ENCODE measurements at places on chromosomes 4 and X.

DNA sequence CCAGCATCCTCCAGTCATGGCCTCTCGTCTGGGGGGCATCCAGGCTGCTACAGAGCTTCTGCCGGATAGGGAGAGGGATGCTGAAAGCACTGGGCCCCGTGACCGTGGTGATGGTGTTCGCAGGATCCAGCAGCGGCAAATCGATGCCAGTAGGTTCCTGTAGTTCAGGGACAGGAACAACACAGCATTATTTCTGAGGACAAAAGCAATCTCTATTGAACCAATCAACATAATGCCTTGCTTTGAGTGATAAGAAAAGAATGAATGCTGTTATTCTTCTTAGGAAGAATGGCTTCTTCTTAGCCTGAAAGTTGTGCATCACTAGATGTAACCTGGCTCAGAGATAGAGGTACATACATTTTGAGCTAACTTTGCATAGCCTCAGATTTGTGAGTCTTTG is 378.6 kb downstream of the UNC5C start:
- no peak for DNase-seq

DNA sequence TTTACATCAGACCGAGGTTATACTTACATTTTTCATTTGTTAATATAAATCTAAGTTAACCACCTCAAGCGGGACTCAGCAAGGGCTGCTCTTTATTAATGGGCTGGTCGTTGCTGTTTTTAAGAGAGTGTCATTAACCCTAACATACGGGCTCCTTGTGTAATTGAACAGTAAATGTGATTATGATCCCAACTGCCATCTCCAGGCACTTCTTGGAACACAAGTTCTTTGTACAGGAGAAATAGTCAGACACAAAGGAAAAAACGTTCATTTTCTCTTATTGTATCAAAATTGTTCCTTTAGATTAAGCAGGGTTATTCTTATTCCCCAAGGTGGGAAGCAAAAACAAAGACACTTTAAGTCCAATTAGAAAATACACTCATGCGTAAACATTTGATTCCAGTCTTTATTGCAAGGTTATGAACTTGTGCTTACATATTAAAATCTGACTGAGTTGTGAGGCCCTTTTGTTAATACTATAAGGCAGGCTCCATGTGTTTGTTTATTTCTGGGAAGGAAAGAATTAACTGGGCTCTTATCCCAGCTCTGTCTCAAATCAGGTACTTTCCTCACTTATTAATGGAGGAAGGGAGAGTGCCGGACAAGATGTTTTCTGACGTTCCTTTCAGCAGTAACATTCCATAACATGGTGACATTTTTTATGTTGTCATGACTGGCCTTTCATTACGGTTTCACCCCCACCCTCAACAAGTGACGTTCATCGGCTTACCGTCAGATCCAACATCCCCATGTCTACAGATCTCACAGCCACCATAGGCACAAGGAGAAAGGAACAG is 95.9 kb downstream of the RASL11B start:
- no peak for DNase-seq

GRCh38 chr4:156252358-156252921 is 298.8 kb upstream of the CTSO start:
- DNase-seq = no peak

- DNase-seq = no peak
These were observed 106.3 kb upstream of the BOD1L1 start for GRCh38 chr4:13733817-13734216.

DNA sequence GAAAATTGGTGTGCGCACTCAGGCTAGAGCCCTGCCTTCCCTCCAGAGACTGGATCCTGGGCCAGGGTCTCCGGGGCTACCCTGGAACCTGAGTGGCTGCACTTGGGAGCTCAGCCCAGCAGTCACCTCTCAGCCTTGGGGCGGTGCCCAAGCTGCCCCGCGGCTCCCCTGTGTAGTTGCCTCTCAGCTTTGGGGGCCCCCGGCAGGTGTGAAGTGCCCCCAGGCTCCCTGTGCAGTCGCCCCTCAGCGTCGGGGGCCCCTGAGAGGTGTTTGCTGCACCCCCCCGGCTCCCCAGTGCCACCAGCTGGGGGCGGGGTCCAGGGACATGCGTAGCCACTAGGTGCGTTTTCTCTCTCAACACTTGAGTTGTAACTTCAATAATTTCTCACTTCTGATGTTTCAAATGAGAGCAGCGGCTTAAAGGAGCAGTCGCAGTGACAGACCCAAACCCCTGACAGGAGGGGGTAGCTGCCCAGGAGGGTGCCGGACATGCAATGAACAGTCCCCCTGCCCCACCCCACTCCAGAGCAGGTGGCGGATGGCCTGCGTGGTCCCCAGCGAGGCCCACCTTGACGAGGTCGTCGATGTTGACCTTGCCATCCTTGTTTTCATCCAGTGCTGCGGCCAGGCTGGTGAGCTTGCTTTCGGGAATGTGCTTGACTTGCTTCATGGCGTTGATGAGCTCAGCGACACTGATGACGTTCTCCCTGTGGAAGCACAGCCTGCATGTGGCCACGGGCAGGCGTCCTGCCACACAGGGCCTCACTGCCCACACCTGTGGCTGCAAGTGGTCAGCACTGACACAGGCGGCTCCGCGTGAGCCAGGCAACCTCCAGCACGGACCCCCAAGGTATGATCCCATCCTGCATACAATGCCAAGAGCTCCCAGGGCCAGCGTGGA is 22.3 kb downstream of the FGFR3 start:
- DNase-seq = no peak

- DNase-seq = no peak
These were observed 435.4 kb upstream of the TENM3 start for GRCh38 chr4:181807771-181808170.

DNA sequence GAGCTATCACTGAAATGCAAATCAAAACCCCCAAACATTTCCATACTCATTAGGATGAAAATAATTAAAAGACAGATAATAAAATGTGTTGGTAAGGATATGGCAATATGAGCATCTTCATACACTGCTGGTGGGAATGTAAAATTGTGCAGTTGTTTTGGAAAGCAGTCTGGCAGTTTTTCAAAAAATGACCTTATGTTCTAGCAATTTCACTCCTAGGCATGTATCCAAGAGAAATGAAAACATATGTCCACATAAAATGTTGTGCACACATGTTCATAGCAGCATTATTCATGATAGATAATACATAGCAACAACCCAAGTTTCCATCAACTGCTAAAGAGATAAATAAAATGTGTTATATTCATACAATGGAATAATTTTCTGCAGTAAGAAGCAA is 14.8 kb upstream of the GPRASP2 start:
- DNase-seq = no peak

GRCh38 chr4:169438057-169438480 is 167.3 kb upstream of the SH3RF1 start:
- DNase-seq = no peak

DNA sequence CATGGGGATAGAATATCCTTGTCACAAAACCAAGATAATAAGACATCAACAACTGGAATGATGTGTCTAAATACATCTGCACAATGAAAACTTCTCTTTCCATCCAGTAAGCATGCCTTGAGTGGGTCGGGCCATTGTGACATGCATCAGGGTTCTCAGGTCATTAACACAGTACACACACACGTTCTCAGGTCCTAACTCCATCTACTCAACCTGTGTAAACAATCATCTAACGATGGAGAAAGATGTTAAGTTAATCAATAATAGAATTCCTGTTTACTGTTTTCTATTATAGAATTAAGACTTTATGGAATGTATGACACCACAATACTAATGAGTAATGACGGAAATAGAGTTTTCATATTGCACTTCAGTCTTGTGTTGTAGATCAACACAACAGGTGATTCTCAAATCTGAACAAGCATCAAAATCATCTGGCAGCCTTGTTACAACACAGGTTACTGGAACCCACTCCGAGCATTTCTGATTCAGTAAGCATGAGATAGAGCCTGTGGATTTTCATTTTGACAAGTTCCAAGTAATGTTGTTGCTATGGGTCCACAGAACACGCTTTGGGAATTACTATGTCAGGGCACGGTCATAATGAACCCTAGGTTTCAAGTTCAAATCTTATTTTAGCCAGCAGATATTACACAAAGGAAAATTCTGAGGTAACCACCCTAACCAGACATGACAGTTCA is 315.8 kb upstream of the TEX13C start:
- DNase-seq = no peak

DNA sequence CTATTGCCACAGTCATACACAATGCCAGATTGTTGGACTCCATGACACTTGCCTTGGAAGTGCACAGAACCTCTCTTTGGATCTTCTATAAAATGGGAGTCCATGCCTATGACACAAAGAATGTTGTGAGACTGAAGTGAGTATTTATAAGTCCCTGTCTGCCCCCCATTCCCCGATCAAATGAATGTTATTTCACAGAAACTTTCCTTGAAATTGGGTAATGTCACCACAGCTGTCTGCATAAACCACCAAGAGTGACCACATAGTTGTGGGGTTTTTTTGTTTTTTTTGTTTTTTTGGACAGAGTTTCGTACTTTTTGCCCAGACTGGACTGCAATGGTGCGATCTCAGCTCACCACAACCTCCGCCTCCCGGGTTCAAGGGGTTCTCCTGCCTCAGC is 27.1 kb upstream of the REST start:
- no peak for DNase-seq

GRCh38 chrX:120485315-120485637 is 16.2 kb upstream of the LAMP2 start:
- no peak for DNase-seq

DNA sequence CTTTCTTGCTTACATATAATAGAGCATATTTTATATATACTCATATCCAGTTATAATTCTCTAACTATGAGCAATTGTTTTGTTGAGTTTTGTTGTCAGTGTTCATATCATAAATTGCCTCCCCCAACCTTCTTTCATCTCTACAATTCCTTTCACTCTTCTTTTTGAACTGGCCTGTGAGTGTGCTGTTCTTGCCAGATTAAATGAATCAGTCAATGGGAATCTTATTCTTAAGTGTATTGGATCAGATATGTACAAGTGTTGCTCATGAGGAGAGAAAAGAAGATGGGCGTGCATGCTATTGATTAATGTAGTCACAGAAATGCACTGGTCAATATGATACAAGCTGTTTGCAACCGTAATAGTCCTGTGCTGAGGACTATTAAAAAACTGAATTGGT is 728.1 kb upstream of the MAGEB2 start:
- DNase-seq = no peak

DNA sequence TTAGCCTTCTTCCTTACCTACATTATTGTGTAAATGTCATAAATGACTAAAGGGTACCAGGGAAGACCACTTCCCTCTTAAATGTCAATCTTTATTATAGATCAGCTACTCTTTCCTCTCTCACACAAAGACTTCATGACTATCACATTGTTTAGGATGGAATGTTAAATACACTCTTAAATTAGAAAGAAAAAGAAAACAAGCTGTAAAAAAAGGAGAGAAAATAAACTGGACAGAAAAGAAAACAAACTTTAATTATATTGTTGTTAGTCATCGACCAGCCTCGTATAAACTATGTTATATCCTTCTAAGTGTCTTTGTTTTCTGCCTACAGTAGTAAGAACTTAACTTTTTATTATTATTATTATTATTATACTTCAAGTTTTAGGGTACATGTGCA is 666.4 kb upstream of the NR3C2 start:
- no peak for DNase-seq

DNA sequence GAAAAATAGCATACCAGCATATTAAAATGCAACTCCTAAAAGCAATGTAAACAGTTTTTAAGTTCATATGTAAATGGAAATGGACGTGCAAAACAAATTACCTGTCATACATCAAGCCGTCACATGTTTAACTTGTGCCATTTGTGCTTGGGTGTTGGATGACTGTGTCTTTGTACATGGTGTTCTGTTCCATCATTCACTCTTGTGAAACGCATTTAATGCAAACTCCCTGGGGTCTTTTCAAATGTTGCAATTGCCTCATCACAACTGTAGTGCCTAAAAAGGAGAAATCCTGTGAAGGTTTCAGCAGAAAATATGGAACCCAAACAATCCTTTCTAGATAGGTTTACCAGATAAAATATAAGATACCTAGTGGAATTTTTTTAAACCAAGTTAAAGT is 52.4 kb downstream of the PHOX2B start:
- DNase-seq = no peak

- DNase-seq = no peak
These were observed 187.7 kb upstream of the HCCS start for GRCh38 chrX:10923466-10923865.

- peak; percentile 18 for DNase-seq
These were observed 774 bp downstream of the FAM193A start for GRCh38 chr4:2537011-2537830.

DNA sequence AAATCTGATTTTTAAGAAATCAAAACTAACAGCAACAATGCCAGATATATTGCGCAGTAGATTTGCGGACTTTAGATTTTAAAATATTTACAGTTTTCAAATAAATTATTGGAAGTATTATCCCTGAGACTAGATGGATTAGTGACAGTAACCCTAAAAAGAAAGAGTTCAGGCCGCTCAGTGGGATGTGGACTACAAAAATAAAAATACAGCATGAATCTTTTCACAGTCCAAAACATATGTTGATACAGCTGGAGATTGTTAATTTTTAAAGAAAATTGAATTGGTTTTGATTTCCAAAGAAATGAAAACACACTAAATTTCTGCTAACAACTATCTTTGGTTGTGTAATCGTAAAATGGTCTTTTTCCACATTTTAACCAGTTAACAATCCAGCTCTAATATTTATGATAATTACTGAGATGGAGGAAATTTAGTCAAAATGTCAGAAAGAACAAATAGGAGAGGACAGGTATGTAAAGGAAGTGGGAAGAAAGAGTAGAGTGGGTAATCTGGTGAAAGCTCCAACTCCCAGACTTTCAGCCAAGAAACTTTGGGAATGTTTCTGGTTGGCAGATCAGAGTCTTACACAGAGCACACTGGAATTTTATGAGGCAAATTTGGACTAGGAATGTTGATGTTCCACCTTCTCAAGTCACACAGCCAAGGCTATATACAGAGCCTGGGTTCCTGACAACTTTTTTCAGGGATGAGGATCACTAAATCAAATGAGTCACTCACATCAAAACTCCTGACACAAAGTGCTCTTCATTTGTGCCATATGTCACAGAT is 15.1 kb downstream of the C4orf36 start:
- no peak for DNase-seq

GRCh38 chrX:37409278-37409677 is 60.1 kb downstream of the PRRG1 start:
- no peak for DNase-seq

DNA sequence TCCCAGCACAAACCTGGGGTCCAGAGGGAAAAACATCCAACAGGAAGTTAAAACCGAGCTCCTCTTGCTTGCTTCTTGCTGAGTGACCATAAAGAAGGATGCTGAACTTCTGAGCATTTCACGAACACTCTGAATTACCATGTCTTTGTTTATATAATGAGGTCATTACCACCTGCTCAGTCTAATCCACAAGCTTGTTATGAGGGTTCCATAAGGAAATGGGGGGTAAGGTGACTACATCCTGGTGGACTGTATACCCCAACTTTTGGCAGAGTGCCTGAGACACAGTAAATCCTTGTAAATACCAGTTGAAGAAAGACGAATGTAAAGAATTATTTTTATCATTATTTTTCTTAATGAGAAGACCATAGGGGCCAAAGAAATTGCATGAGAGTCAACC is 16.8 kb downstream of the CCDC149 start:
- DNase-seq = no peak

GRCh38 chr4:8928074-8928473 is 56.4 kb upstream of the HMX1 start:
- DNase-seq = no peak
